Kidney capillary endothelial cell (primary cell): ENCODE measurements at places on chromosomes 5 and 9.

DNA sequence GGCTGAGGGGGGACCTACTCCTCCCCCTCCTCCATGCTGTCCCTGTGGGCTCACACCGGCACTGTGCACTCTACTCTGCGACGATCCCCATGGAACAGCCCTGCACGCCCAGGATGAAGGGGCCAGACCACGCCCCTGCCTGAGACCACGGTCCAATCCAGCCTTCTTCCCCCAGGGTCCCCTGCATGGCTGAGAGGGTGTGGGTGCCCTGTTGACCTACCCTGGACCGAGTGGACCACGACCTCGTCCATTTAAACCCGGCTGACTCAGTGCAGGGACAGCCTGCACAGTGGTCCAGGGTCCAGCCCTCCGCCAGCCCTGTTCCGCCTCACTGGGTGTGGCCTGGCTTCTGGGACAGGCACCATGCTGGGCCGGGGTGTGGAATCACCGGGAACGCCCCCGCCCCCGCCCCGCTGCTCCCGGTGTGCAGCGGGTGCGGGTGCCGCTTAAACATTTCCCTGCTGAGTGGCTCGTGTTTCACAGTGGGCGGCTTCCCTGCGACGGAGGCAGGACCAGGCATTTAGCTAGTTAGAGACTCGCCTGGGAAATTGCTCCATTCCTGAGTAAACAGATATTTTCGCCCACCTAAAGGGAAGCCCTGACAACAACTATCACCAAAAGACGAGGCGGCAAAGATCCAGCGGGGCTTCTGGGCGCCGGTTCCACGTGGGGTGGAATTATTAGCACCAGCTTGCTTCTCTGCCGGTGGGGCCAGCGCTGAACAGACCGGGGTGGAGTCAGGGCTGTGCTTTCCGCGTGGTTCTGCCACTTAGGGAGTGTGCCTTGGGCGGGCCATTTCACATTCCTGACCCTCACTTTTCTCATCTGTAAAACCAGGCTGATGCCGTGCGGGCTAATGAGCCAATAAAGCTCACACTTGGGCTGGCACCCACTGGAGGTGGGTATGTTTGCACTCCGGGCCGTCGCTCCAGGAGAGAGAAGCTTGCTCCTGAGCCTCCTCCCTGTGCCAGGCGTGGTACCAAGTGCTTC, 22.6 kb downstream of the DBH start:
- no peak for DNase-seq

- DNase-seq = no peak
These were observed 334.0 kb downstream of the ARHGEF28 start for GRCh38 chr5:73960023-73960422.

DNA sequence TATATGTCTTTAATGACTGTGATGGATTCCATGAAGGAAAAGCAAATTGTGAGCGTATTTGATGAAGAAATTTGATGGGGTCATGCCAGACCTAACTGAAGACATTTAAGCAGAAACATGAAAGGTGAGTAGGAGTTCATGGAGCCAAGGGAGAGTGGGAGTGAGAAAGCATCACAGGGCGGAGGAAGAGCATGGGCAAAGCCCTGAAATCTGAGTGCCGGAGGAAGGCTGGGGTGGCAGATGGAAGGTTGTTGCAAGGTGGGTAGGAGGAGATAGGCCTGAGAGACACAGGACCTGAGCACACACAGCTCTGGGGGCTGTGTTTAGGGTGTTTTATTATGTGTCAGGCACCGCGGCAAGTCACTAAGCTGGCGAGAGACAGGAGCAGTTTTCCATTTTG, 100.3 kb upstream of the SPOCK1 start:
- DNase-seq = no peak

DNA sequence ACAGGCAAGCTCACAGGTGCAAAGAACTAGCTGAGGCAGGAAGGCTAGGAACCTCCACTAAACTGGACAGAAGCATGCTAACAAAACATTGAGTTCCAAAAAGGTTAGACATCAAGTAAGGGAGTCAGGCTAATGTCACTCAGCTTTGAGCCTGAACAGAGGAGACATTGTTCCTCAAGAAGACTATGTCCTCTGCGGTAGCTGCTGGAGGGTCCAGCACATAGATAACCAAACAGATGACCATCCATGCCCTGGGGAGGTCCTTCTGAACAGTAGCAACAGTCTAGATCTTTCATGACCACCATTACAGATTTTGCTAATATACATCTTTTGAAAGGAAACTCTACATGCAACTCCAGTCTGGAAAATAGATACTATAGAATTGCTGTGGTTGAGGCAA, 57.7 kb downstream of the CYSTM1 start:
- no peak for DNase-seq

- no peak for DNase-seq
These were observed 724.4 kb downstream of the TLE1 start for GRCh38 chr9:80964914-80965313.

DNA sequence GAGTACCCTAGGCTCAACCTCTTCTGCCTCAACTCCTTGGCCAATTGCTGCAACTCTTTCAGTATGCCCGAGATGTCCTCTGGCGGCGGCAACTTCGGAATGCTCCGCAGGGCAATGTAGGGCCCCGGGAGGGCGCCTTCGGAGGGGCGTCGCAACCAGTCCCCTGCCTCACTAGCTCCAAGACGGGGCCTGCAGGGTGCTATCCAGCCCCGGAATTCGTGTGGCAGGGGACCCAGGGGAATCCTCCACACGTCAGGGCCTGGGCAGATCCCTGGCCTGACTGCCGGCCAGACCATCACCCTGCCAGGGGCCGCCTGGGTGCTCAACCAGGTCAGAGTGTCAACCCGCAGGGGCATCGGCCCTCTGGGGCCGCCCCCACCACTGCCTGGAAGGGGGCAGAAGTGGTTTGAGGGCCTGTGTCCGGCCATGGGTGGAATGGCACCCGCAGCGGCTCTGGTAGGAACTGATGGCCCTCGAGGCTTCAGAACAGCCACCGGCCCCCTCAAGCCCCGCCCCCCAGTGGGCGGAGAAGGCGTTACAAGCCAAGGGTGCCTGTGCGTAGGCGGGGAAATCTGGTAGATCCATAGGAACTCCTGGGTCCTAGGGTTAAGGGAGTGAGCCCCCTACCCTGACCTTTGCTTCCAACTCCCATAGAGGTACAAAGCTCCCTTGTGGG, at the start of gene POU5F2:
Gene POU5F2 (minus strand): TSS at position 465 of the 676 bp plus-strand sequence. CDS start 37 bp downstream, at position 428.
- DNase-seq = no peak

GRCh38 chr5:179621551-179622214, 1.8 kb downstream of the HNRNPH1 start:
- no peak for DNase-seq

GRCh38 chr5:6626508-6626907, 6.3 kb downstream of the NSUN2 start:
- DNase-seq = no peak

DNA sequence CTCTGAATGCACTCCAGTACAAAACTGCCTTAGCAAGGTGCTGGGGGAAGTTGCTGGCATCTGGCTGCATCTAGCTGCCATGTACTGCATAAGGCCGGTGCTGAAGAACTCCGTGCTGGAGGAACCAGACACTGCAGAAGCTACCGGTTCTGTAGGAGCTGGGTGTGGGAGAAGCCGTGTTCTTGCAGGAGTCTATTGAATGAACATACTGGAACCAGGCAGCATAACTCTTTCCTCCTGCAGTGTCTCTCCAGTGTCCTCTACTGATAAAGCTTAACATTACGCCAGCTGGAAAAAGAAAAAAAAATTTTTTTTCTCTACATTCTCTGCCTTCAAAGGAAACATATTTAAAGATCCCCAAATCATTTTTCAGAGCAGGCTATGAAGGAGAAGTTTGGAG, 38.5 kb downstream of the VPS13A start:
- DNase-seq = no peak

DNA sequence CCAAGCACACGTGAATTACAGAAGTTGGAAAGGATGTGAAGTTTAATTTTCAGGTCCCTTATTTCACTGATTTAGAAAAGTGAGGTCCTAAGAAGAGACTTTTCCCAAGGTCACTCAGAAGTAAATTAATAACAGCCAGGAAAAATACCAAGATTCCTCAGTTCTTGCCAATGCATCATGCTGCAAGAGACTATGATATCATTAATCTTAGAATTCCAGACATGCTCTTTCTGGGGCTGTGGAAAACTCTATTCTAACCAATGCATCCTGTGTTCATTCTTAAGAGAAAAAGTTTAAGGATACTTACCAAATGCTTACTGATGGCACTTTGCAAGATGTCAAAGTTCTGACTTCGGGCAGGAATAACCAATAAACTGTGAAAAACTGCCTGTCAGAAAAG, 42.8 kb downstream of the TEX10 start:
- DNase-seq = no peak

GRCh38 chr5:172958331-172959046, 735 bp upstream of the RPL26L1 start:
- peak; percentile 67 for DNase-seq

GRCh38 chr9:70362952-70363351, 51.5 kb downstream of the KLF9 start:
- no peak for DNase-seq

DNA sequence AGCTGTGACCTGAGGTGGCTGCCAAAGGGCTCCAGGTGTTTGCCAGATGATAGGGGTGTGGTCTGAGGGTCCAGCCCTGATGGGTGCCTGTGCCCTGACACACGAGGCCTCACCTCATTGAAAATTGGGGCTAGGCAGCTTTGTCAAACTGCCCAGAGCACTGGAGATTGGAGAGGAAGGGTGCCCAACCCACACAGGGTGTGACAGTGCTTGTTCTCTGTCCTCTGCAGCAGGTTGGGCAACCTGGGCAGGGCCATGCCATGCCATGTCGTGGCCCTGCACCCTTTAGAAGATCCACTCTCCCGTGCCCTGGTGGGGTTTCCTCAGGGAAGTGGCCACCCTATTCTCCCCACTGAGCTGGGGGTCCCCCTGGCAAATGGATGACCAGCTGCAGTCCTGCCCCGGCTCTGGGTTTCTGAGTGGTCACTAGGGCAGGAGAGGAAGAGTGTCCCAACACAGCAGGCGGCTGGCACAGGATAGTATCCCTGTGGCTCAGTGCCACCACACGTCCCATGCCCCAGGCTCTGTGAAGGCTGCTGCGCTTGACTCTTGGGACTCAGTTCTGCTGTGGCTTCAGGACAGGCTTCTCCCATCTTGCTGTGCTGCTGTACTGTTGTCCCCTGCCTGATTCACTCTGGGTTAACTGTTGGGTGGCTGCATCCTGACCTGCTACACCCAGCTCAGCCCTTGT, 100.8 kb upstream of the PITX1 start:
- no peak for DNase-seq

- DNase-seq = no peak
These were observed 403.2 kb upstream of the PTGER4 start for GRCh38 chr5:40276426-40277102.

DNA sequence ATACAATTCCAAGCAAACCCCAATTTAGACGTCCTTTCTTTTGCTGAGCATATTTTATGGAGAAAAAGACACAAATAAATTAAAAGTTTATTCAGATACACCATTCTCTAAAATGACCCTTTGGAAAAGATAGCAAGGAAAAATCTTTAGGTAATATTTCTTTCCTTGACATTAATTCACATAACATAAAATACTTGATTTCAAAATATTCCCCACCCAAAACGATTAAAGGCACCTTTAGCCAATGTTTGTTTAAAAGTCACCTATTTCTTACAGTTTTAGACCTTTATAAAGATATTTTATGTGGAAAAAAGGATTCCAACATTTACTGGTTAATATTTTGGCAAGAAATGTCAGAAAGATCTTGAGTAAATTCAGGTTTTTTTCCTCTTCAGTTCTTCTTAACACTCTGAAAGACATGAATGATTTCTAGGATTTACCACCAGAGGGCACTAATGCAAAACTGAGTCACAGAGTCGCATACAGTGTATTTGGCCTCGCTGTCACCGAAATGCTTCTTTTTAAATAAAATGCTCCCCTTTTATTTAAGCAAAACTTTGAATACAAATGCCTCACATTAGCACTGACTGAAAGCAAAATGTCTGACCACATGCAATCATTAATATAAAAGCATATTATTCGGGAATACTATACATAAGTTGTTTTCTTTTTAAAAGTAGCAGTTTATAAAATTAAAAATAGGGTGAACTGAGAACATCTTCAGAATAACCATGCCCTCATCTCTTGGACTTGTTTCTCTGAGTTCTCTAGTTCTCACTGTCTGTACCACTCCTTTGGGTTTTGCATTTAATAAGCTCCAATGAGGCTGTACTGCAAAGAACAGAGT, 122.5 kb downstream of the SLC1A3 start:
- peak; percentile 59 for DNase-seq

- no peak for DNase-seq
These were observed 2.8 kb upstream of the RUSC2 start for GRCh38 chr9:35487081-35487480.

- DNase-seq = no peak
These were observed 39.3 kb downstream of the CAPSL start for GRCh38 chr5:35898952-35899660.

- DNase-seq = no peak
These were observed 32.8 kb downstream of the C5orf15 start for GRCh38 chr5:133935667-133935940.

- peak; percentile 73 for DNase-seq
These were observed 16.4 kb upstream of the PDCD1LG2 start for GRCh38 chr9:5493679-5494511.

DNA sequence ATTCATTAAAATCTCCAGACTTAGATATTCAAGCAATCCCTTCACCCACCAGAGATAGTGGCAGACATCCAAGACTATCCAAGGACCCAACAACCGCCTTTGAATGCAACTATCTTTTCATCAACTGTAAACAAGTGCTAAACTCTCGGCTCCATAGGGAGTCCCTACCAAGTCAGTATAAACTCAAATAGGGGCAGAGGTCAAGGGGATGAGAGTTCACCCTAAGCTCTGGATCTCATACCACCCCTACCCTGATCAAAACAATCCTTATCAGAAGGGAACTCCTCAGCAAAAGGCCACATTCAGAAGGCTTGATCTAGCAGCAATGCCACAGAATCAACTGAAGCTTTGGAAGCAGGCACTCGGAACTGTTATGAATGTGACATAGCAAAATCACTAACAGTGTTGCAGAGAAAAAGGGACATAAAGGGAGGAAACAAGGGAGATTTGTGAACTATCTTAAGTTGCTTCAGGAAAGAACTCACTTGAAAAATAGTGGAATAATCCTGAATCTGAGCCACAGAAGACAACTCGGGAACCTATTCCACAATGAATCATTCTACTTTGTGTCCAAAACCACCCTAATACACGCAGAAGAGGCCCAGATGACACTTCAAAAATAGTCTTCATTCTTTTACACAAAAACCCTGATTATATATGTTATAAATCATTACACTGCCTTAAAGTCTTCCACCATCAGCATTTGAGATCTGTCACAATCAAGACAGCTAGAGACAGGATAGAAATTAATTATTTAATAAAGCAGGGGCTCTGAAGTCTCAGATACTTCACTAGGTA, 49.8 kb downstream of the NR6A1 start:
- no peak for DNase-seq

GRCh38 chr5:32471784-32472183, 27.2 kb upstream of the ZFR start:
- DNase-seq = no peak
